ENCODE measurements at places on chromosomes 16 and 17. TPM values are rescaled to one million over a fixed set of nuclear protein-coding genes. Genes with fewer than 3 reads are reported as not detected.
A peak's percentile ranks its signal among the peaks of the same experiment; 100 is the strongest.

- no peak for DNase-seq
These were observed 7.4 kb upstream of the SCIMP start for GRCh38 chr17:5241861-5242671.

Gene DPEP3
- total RNA-seq = not detected

GRCh38 chr17:13558588-13558987 is 43.1 kb downstream of the HS3ST3A1 start:
- DNase-seq = no peak

DNA sequence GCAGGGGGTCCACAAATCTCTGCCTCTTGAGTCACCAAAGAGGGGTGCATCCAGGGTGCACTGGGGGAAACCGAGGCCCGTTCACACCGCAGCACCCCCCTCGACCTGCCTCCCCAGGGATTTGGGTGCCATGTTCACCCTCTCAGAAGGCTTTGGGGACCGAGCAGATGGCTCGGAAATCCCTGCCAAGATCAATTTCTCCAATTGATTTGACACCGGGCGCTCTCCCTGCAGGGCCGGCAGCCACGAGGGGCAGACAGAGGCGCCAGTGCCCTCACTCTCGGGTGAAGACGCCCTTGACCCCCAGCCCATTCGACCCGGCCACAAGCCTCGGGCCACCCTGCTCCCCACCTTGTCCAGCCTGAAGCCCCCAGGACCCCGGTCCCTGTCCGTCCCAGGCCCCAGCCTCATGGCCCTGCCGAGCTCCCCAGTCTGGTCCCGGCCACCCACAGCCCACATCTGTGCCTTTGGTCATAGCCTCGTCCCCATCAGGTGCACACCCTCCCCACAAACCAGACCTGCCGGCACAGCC is 9.3 kb downstream of the SSTR5 start:
- peak; percentile 16 for DNase-seq

DNA sequence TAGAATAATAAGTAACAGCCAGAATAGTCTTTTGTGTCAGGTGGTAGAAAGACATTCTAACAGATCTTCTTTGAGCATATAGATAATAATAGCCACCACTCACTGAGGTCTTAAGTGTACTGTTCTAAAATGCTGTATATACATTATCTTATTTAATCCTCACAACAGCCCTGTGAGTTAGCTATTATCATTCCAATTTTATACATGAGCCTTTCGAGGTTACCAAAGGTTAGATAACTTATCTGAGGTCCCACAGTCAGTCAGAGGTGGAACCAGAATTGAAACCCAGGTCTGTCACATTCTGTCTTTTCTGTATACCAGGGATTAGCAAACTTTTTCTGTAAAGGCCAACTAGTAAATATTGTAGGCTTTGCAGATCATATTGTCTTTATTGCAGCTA is 23.2 kb downstream of the REXO5 start:
- DNase-seq = no peak

Gene ETV4
- total RNA-seq = not detected

GRCh38 chr17:74770498-74771318 is 5.4 kb downstream of the NAT9 start:
- peak; percentile 69 for DNase-seq

GRCh38 chr17:9529033-9529700 is 46.5 kb downstream of the STX8 start:
- DNase-seq = no peak

Gene PRKCA
- total RNA-seq = 2.2 TPM

- no peak for DNase-seq
These were observed 406.2 kb downstream of the GRIN2A start for GRCh38 chr16:9775998-9776397.

All from glutamatergic neuron (in vitro differentiated cells).